Left lung (tissue), 14 donors: ENCODE measurements at places on chromosomes 11 and 22. TPM values are rescaled to one million over a fixed set of nuclear protein-coding genes. Genes with fewer than 3 reads are reported as not detected.
A peak's percentile ranks its signal among the peaks of the same experiment; 100 is the strongest.

DNA sequence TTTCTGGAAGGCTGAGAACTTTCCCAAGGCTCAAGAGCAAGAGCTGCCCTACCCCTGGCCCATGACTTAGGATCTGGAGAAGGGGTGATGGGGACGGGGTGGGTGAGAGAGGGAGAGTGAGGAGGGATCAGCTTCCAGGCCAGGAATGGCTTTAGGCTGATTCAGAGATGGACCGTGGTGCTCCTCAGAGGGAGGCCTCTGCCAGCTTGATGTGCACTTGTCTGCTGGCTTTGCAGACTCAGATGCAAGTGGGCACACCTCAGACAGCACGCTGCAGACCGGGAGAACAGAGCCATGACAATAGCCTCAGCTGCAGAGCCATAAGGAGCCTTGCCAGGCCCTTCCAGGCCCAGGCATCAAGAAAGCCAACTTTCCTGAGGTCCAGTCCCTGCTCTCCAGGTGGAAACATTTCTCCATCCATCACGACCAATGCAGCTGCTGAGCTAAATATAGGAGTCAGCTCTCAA is 41.3 kb downstream of the ALX4 start:
- DNase-seq: no peak

DNA sequence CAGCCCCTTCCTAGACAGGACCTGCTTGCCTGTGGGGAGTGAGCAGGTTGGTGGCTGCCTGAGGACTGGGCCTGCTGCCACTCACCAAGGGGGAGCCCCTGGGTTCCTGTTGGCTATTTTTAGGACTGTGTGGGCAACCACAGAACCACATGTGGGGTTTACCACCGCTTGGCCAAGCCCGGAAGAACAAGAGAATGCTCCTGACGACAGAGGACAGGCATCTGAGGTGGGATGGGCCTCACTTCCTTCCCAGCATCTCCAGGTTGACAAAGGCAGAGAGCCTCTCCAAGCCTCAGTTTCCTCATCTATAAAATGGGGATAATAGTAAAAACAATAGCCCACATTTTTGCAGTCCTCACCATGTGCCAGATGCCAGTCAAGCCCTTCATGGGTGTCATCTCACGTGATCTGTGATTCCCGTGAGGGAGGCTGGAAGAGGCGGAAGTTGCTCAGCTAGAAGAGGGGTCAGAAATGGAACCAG is 43.6 kb downstream of the LRRC32 start:
- no peak for DNase-seq

The FGF19 gene
- not detected for polyA plus RNA-seq

The LUZP2 gene
- 4.0 TPM for polyA plus RNA-seq

- DNase-seq: no peak
Measured at GRCh38 chr11:67452141-67452952, at the start of gene GPR152. TSS of gene GPR152 (minus strand) at chr11:67452729. CDS start at chr11:67452724, 5 bp downstream.

DNA sequence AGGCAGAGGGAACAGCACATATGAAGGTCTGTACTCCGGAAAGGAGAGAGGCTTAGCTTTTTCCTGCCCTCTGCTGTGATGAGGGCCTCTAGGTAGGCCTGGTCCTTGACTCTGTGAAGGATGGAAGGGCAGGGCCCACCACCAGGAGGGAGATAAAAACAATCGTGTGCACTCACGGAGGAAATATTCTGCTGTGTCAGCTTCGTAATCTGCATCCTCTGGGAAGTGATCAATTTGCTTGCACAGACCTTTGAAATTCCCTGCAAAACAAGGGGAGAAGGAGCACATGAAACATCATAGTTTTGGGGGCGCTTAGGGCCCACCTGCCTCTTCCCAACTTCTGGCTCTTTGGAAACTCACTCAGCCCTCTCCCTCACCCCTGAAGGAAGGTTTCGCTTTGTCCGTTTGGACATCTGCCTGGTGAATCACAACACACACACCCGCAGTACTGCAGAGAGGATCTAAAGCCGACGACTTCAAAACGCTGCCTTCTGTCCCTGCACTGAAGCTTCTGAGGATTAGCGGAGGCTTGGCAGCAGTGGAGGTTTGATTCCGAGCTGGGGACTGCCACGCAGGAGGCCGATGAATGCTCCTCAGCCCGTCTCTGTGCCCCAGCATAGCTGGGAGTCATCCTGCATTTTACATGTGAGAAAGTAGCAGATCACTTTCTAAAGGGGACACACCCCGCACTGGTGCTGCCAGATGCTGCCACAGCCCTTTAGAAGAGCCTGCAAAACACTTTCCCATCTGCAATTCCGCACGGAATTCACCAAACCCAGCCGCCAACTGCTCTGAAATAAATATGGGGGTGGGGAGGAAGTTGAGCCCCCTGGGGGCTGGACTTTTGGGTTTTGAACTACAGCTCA is 58.6 kb upstream of the EIF3D start:
- DNase-seq: no peak

The KCNJ5 gene
- polyA plus RNA-seq: 12.1 TPM

- no peak for DNase-seq
Measured at GRCh38 chr22:38477585-38477984, 9.7 kb downstream of the KDELR3 start.

The GGTLC2 gene
- 0.26 TPM for polyA plus RNA-seq

DNA sequence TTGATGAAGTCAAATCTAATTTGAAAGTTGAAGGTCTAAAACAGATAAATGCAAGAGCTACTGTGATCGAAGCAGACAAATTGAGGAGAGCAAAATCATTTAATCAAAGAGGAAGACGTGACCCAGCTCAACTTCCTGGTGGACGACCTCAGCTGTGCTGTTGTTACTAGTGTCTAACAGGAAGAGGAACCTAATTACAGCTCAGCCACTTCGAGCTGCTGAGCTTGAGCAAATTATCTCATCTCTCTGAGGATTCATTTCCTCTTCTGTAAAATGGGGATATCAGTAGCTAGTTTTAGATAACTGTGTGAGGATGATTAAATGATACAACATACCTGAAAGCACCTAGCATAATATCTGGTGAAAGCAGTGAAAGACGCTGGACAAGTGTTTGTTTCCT is 48.6 kb upstream of the OLFML1 start:
- DNase-seq: no peak

The RCOR2 gene
- polyA plus RNA-seq: 16.8 TPM

- peak; percentile 88 for DNase-seq
Measured at GRCh38 chr22:46547883-46548244, 10.4 kb upstream of the CELSR1 start.
